ENCODE measurements at places on chromosomes 1 and 21.

DNA sequence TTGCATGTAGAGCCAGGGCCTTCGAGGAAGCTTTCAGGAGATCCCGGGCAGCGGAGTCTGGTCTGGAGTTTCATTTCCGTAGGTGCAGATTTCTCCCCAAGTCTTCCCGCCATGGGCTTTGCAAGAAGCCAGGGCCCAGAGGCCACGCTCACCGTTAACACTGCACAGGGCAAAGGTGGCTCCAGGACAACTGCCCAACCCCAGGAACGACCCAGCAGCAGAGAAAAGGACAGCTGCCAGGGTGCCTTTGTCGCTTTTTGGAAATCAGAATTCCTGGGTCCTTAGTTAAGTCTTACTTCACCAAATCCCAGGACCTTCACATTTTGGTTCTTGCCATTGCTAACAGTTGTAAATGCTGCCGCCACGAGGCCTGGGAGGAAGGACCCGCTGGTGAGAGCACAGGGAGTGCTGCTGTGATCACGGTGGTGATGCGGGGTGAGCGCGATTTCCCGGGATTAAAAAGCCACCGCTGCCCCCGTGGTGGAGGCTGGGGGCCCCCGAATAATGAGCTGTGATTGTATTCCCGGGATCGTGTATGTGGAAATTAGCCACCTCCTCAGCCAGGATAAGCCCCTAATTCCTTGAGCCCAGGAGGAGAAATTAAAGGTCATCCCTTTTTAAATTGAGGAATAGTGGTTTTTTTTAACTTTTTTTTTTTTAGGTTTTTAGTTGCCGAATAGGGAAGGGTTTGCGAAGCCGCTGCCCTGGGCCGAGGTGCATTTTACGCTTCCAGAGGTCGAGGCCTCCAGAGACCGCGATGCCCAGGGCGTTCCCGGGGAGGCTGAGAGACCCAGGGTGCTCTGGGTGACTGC, 8.2 kb downstream of the SIM2 start:
- no peak for DNase-seq

- DNase-seq = no peak
Measured at GRCh38 chr1:206961668-206962067, 8.6 kb downstream of the FCAMR start.

DNA sequence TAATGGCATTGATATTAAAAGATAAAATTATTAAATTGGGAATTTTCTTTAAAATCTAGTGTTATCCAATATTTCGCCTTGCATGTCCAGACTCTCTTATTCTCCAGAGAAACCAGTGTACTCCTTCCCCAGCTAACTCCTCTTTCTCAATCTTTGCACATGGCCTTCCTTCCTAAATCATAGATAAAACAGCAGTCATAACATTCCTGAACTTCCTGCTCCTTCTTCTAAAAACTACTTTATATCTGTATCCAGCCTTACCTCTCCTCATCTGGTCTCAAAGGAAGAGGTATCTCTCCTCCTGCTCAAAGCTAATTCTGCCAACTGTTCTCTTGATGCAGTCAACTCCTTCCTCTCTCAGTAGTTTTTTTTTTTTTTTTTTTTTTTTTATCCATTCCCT, 39.5 kb upstream of the NEK7 start:
- peak; percentile 35 for DNase-seq

GRCh38 chr1:200908191-200908868, 13.6 kb downstream of the INAVA start:
- DNase-seq = no peak

DNA sequence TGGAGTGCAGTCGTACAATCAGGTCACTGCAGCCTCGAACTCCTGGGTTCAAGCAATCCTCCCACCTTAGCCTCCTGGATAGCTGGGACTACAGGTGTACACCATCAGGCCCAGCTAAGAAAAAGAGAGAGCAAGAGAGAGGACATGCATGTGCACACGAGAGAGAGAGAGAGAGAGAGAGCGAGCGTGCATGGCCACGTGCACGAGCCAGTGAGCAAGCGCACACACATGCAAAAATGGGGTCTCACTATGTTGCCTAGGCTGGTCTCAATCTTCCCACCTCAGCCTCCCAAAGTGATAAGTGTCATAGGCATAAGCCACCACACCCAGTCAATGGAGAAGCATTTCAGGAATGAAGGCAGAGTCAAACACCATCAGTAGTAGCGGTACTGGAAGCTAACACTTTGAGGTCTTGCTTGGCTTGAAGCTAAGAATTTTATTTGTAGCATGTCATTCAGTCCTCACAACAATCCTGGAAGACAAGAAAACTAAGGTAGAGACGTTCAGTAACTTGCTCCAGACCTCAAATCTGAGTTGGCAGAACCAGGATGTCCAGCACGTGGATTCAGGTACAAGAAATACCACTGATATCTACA, 14.5 kb downstream of the GNB1 start:
- DNase-seq = peak; percentile 43

- DNase-seq = no peak
Measured at GRCh38 chr1:212713465-212714136, 14.0 kb upstream of the BATF3 start.

DNA sequence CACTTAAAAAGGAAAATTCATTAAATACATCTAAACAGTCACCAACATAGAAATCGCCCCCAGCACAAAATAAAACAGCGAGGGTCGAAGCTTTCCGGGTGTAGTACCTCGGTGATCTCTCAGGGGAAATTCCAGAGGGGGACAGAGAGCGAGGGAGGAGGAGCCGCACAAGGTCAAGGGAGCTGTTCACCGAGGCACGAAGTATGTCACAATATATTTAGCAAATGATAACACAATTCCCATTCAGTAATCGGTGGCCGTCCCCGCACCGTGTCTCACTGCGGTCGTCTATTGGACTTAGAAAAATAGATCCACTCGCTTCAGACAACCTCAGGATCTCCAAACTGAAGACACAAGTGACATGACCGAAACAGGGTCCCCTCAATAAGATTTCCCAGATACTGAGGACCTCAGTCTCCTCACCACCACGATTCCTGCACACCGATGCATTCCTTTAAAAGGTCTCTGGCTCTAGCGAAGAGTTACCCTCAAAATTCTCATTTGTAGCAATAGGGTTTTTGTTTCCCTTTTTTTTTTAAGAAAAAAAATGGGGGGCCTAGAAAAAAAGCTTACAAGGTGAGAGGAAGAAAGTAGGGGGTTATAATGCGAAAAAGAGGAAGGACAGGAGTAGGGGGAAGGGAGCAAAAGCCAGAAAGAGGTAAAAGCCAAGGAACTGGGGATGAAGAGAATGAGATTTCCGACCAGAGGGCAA, 1.1 kb downstream of the LPGAT1 start:
- DNase-seq = peak; percentile 23

DNA sequence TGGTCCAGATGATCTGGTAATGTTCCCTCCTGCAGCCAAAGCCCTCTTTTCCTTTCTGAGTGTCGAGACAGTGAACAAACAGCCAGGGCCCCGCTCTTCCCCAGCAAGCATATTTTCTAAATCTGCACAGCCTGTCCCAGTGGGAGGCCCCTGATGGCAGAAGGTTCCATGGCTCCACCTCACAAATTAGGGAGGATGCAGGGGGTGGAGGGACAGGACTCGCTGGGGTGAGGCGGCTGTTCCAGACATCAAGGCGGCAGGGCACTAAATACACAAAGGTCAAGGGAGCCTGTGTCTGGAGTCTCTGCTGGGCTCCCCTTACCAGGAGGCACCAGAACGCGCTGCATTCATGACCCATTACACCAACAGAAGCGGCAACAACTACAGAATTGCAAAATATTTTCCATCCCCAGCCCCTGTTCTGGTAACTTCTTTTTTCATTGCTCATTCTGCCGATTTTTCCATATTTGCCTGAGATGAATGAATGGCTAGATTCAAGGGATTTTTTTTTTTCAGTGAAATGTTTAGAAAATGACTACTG, 27.0 kb upstream of the PRELP start:
- peak; percentile 51 for DNase-seq

DNA sequence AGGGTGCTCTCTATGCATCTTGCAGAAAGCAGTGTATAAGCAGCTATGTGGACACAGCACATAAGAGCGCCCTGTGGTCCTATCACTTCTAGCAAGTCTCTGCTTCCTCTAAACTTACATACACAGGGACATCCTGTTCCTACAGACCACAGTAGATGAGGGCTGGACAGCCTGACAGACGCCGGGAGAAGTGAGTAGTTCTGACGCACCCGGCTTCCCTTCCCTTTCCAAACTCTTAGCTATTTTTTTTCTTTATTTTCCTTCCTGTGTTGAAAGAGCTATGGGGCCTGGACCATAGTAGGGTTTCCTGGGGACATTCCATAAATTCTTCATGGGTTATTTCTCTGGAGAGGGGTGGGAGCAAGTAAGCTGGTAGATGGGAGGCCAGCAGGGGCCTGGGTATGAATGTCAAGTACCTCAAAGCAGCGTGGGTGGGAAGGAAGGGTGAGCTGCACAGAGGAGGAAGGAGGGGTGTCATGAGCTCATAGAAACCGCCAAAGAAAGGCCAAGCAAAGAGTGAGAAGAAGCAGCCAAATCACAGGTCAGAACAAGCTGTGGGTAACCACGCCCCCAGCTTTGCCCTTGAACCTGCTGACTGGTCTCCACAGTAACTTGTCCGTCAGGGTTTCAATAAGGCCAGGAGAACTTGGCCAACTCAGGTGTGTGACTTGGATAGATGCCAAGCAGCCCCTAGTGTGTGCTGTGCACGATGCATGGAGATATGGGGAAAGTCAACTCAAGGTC, 36.6 kb downstream of the PLXNA2 start:
- DNase-seq = peak; percentile 97

DNA sequence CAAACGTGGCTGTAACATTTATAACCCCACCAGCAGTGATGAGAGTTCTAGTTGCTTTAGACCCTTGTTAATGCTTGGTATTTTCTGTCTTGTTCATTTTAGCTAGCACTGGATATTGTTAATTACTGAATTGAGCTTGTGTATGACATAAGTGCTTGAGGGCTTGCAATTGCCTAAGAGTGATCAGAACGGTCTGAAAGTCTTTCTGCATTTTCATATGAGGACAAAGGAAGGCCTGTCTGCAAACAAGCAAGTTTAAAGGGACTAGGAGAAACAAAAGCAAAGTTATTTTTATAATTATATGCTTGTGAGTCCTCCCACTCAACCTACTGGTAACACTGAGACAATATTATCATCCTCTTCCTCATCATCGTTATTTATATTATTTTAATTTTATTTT, 305.5 kb upstream of the DUSP10 start:
- no peak for DNase-seq

- peak; percentile 41 for DNase-seq
Measured at GRCh38 chr1:246012341-246012740, 494.7 kb downstream of the SMYD3 start.

GRCh38 chr1:13781907-13782633, 82.1 kb downstream of the PRDM2 start:
- DNase-seq = peak; percentile 78

GRCh38 chr1:890661-891060, 33.1 kb upstream of the SAMD11 start:
- no peak for DNase-seq

All from fibroblast of skin of right quadriceps (primary cell).